NCI-H345 (cell line): ENCODE measurements at places on chromosomes 2 and 18.

DNA sequence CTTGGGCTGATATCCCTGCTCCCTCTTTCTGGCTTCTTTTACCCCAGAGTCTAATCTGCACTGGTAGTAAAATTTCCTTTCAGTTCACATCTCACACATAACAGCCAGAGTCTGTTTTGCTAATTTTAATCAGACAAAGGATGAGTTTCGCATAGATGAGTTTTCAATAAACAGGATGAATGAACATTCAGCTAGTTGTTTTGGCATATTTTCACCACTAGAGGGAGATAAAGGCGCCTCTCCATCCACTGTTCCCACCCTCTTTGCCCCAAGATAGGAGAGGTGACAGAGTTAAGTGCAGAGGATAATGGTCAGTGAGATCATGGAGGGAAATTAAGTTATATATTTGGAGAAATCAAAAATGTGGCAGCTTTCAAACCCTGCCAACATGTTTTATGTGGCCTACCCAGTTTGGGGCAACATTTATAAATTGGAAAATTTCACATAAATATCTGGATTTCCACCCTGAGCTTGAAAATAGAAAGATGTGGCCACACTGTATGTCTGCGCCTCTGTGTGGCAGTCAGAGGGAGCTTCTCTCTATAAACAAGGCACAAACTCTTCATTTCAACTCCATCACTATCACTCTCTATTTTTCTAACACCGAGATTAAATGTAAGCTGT is 48.5 kb upstream of the DTNA start:
- peak; percentile 53 for DNase-seq

- DNase-seq, result peak; percentile 63
Observed at GRCh38 chr2:188523919-188524318, 232.2 kb downstream of the GULP1 start.

DNA sequence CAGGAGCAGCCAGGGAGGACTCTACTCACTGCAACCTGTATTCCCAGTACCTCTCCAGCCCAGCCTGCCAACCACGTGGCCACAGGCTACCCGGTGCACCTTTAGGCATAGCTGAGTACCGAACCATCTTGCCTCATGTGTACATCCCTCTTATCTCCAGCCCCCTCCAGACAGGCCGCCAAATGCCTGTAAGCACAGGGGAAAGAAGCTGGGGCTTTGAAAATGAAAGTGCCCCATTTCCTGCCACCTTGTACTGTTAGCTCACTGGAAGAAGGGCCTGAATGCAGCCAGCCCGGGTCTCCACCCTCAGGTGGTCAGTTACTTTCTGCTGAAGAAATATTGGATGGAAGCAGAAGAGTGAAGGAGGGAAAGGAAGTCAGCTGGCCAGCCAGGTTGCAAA is 27.2 kb upstream of the RFX8 start:
- DNase-seq, result no peak

- no peak for DNase-seq
Observed at GRCh38 chr18:59324623-59324971, 6.1 kb upstream of the CPLX4 start.

DNA sequence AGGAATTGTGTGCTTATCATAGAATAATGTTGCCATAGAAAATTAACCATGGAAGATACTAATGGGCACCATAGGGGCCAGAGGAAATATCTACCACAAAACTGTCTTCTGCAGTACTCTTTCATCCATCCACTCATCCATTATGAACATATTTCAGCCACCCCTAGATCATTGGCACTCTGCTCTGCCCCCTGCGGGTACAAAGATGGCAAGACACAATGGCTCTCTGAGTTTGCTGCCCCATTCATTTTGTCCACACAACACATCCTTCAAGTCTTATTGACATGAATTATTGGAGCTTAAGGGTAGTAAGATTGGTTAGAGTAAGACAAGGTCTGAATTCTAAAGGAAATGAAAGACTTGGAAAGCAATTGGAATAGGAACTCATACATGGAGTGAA is 1224.7 kb upstream of the CELF4 start:
- DNase-seq, result no peak

DNA sequence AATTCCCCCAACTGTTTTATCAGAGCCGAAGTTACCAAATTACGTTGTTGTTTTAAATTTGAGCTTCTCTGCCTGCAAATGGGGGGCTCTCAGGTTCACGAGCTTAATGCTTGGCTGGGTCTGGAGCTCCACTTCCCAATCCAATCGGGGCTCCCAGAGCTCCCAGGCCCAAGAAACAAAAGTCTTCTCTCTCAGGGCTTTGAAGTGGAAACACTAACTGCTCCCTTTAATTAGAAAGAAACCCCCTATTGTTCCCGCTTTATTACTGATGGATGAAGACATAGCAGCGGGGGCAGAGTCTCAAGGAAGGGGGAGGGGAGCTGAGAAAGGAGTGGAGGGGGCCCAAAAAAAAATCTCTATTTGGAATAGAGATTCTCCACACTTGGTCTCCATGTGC is 15.6 kb upstream of the PKDCC start:
- DNase-seq, result no peak

DNA sequence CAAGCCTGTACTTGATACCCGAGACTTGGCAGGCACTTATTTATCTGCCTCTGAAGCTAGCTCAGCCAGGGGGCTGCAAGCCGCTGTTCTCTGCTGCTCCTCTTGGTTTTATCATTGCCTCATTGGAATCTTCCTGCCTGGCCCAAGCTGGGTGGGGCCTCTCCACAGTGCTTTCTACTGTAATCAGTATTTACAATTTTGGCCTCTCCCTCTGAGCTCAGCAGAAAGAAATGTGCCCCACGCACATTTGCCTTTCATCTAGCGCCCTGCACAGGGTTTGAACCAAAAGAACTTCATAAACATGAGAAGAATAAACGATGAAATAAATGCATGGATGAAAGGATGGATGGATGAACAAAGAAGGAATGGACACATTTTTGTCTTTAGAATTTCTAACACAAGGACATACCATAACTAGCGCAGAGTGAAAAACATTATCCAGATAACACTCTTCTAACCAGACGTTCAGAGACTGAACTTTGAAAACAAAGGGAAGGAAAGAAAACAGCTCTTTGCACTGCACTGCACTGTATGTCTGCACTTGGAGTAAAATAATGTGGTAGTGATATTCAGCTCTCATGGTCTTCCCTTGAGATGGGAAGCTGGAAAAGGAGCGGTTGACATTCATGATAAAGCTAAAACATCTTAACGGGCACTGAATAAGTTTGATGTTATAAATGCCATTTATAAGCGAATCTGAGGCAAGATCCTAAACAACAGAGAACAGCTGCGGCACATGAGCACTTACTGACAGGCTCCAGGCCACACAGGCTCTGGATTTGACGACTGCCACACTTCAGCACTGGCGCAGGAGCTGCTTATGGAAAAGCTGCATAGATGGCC is 86.8 kb upstream of the SP3 start:
- DNase-seq, result no peak

DNA sequence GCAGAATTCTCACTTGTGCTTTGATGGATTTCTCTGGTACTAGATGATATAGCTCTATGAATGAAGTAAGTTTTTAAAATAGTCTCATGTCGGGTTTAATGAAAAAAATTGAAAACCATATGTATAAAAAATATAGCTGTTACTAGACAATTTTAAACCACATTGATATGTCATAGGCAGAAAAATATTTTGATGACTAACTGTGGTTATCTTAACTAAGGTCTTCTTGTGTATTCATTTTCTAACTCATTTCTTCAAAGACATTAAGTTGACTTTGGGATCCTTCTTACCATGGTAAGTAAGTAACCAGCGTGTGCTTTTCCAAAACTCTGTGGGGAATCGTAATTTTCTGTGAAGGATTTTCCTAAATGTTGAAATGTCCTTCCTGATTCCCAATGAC is 160.9 kb upstream of the COL3A1 start:
- DNase-seq, result no peak

DNA sequence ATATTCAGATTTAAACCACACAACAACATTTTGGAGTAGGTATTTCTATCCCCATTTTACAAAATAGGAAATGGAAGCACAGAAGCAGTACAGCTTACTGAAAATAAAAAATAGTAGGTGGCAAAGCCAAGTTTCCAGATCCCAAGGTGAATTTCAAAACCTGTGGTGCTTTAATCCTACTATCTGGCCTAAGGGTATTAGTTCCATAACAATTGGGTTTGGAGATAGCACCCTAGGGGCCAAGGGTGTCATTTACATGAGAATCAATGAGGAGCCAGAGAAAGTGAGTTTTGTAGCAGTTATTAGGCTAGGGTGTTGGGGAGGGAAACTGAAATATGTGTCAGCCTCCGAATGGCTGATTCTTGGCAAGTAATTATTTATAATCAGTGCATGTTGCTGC is 24.9 kb downstream of the OSBPL6 start:
- DNase-seq, result no peak

DNA sequence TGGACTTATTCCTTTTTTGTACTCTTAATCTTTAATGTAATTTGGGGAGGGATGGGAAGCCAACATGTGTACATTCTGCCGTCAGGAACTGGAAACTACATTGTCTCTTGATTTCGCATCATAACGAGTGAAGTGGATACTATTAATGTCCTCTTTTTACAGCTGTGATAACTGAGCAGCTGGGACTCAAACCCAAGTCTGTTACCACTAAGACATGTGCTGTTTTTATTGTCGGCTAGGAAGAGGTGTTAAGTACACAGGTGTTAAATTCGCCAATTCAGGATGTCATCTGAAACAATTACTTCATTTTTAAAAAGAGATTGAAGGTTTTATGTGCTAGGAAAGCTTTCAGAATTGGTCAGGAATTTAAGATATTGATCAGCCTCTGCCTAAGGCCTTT is 6.9 kb downstream of the GMCL1 start:
- no peak for DNase-seq

- no peak for DNase-seq
Observed at GRCh38 chr18:47881042-47881441, 49.4 kb downstream of the SMAD2 start.

- DNase-seq, result no peak
Observed at GRCh38 chr2:167702227-167702626, 545.2 kb downstream of the STK39 start.

DNA sequence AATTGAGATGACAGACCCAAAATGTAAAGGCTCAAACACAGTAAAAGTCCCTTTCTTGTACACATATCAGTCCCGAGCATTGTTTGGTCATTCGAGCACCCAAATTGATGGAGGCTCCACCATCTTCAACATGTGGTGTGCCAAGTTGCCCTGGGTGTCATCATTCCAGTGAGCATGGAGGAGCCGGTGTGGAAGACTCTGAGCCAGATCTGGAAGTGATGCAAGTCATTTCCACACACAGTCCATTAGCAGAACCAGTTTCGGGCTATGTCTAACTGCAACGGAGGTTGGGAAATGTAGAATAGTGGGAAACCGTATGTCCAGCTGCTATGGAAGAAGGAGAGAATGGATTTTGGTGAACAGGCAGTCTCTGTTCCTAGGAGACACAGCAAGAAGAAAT is 40.9 kb upstream of the BZW1 start:
- DNase-seq, result no peak

GRCh38 chr2:95284886-95285541 is 10.8 kb downstream of the PROM2 start:
- no peak for DNase-seq

GRCh38 chr2:176763130-176763529 is 449.5 kb upstream of the HNRNPA3 start:
- DNase-seq, result no peak

DNA sequence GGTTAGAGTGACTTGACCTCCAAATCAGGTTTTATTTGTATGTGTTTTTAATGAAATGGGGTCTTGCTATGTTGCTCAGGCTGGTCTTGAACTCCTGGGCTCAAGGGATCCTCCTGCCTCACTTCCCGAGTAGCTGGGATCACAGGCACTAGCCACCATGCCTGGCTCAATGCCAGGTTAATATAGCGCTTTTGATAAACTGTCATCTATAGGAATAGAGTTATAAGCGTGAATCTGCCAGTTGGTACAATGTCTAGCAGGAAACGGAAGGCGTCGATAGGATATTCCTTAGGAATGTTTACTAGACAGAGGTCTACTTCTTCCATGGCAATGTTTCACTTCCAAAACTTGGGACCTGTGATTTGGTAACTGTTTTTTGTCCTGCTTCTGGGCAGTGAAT is 25.5 kb downstream of the CLUL1 start:
- DNase-seq, result no peak

- no peak for DNase-seq
Observed at GRCh38 chr2:235195921-235196320, 244.1 kb downstream of the SH3BP4 start.
